ENCODE measurements at places on chromosomes 6 and 20.

DNA sequence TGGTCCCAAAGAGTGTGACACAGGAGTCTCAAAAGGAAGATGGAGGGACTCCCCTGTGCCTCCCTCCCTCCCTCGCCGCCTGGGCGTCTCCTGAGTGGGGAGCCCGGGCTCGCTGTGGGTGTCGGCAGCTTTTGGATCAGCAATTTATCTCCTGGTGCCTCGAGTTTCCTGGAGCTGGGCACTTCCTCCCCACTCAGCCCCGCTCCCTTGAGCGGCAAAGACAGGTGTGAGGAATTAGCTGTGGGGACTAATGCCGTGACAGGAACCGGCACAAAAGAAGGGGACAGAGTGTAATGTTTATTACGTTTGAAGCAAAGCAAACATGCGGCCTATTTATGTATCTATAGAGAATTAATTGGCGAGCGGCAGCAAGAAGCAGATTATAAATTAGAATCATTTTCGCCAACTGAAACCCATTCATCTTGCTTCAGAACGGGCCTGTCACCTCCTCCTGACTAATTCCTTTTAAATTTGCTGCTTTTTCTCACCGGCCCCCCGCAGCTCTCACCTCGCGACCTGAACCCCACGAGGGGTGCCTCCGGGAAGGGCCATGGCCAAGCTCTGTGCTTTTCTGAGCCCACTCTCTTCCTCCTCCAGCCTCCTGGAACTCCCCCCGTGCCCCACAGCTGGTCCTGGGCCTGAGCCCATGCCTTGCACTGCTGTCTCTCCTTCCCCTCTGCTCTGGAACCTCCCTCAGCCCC, 8.8 kb upstream of the CDH22 start:
- DNase-seq: no peak

DNA sequence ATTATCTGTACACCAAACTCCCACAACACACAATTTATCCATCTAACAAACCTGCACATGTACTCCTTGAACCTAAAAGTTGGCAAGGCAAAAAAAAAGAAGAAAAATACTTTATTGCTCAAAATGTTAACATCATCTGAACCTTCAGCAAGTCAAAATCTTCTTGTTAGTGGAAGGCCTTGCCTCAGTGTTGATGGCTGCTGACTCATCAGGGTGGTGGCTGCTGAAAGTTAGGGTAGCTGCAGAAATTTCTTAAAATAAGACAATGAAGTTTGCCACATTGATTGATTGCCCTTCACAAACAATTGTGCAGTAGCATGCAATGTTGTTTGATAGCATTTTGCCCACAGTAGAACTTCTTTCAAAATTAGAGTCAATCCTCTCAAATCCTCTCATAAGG, 2.7 kb upstream of the WFDC11 start:
- no peak for DNase-seq

GRCh38 chr6:142597836-142598235, 296.0 kb downstream of the ADGRG6 start:
- DNase-seq: no peak

GRCh38 chr6:101268541-101268940, 125.0 kb upstream of the GRIK2 start:
- no peak for DNase-seq

GRCh38 chr6:113908801-113909200, 51.7 kb downstream of the MARCKS start:
- DNase-seq: no peak

DNA sequence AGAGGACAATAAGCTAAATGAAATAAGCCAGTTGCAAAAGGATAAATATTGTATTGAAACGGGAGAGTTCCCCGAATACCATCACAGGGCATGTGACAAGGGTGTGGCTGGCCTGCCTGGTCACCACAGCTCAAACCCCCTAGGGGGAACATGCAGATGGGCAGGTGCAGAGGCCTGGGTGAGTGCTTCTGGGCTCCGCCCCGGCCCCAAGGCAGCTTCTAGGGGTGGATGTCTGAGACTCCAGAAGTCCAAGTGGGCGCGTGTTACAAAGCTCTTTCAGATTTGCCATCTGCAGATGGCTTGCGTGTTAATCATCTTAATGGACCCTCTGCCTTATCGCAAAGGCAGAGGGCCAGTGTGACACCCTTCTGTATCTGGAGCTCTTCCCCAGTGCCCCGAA, 559.2 kb upstream of the IMPG1 start:
- DNase-seq: no peak

DNA sequence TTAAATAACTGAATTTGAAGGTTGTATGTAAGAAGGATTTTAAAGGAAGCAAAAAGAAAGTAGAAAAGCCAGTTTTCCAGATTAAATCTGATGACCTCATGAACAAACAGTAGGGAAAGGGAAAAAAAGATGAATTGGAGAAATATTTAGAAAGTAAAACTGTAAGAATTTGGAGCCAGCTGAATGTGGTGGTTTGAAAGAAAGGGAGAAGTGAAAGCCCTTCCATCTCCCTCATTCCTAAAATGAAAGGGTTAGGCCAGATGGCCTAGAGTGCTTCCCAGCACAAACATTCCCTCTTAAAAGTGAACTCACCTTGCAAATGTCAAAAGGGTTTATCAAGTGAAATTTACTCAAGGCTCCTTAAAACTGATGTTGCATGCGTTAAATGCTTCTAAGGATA, 139.3 kb upstream of the COL21A1 start:
- no peak for DNase-seq

GRCh38 chr6:125346201-125346925, 44.6 kb upstream of the HDDC2 start:
- no peak for DNase-seq

- no peak for DNase-seq
Measured at GRCh38 chr6:138271451-138271850, 53.2 kb upstream of the PBOV1 start.
